Panc1 (cell line): ENCODE measurements at places on chromosomes 2 and 18. TPM values are rescaled to one million over a fixed set of nuclear protein-coding genes. Genes with fewer than 3 reads are reported as not detected.
A peak's percentile ranks its signal among the peaks of the same experiment; 100 is the strongest.

DNA sequence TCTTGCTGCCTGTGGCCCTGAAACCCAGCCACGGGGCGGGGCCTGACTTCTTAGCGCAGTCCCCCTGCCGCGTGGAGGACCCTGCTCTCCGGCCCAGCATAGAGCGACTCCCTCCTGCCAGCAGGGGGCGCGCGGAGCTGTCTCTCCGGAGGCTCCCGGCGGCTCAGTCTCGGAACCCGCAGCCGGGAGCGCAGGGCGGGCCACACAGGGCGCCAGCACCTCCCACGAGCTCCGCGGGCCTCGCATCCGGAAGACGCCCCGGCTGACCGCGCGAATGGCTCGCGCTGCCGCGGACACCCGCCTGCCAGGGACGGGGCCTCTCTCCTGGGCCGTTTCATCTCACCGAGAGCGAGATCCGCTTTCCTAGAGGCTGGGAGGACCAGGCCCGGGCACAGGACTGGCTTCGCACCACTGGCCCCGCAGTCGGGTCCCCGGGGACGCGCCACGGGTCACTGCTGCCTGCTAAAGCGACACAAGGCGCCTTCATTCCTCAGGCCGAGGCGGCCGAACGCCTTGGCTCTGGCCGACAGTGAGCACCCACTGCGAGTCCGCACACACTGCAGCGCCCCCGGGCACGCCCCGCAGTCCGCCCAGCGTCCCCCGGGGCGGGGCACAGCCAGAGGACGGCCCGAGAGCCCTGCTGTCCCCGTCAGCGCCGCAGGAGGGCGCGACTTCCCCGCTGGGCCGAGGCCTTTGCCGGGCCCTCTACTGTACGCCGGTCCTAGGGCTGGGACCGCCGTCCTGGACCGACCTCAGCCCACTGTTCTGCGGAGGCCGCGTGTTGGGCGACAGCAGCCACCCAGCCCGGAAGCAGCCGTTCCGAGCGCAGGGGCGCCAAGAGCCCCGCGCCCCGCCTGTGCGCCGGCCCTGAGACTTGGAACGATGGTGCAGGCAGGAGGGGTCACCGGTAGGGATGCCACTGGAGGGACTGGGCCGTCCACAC is 39.0 kb upstream of the ARHGEF4 start:
- peak overlapping the region; percentile 78 for H3K4me3 ChIP-seq
- H3K36me3 ChIP-seq: no peaks in the 10 kb centered on the region
- peak; percentile 27 for DNase-seq
- H3K27ac ChIP-seq: peak overlapping the region; percentile 68
- no peaks in the 10 kb centered on the region for H3K4me1 ChIP-seq

GRCh38 chr2:100615471-100615870 is 52.7 kb downstream of the PDCL3 start:
- no peaks in the 10 kb centered on the region for H3K4me1 ChIP-seq
- H3K4me3 ChIP-seq: no peak overlapping the region
- H3K27me3 ChIP-seq: no peaks in the 10 kb centered on the region
- H3K36me3 ChIP-seq: no peaks in the 10 kb centered on the region
- no peak for DNase-seq
- no peak overlapping the region for H3K27ac ChIP-seq

GRCh38 chr18:26813043-26813442 is 52.5 kb downstream of the AQP4 start:
- H3K4me3 ChIP-seq: no peak overlapping the region
- no peaks in the 10 kb centered on the region for H3K36me3 ChIP-seq
- peak; percentile 46 for DNase-seq
- no peak overlapping the region for H3K27ac ChIP-seq
- no peaks in the 10 kb centered on the region for H3K4me1 ChIP-seq

ZNF804A gene
- 2.2 TPM for total RNA-seq

CHST9 gene
- total RNA-seq: 0.05 TPM

DNA sequence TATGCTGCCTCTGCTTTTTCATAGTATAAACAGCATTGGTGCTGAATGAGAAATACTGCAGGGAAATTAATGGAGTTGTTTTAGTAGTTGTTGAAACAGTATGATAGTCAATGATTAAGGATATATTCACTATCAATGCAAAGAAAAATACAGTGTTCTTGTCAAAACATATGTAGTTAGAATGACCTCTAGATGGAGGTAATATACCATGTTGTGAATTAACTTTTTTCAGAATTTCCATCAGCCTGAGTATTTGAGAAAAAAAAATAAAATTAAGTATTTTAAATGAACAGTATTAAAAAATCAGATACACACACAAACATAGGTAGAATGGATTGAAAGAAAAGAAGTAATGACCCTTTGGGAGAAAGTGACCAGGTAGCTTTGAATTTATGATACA is 59.5 kb downstream of the RMDN2 start:
- H3K4me3 ChIP-seq: no peak overlapping the region
- no peaks in the 10 kb centered on the region for H3K27me3 ChIP-seq
- DNase-seq: no peak
- H3K27ac ChIP-seq: no peak overlapping the region
- peaks cover 5% of the 10 kb centered on the region; the same call in 1 of the 2 replicates for H3K4me1 ChIP-seq

- DNase-seq: no peak
- H3K4me3 ChIP-seq: no peak overlapping the region
- no peaks in the 10 kb centered on the region for H3K4me1 ChIP-seq
- no peaks in the 10 kb centered on the region for H3K36me3 ChIP-seq
These were observed 250.3 kb downstream of the AGAP1 start for GRCh38 chr2:235744161-235744560.

DAPL1 gene
- total RNA-seq: not detected
